ENCODE measurements at places on chromosomes 16 and 17.

GRCh38 chr16:16163571-16163970 lies 59.7 kb downstream of the ABCC6 start:
- no peak for DNase-seq

DNA sequence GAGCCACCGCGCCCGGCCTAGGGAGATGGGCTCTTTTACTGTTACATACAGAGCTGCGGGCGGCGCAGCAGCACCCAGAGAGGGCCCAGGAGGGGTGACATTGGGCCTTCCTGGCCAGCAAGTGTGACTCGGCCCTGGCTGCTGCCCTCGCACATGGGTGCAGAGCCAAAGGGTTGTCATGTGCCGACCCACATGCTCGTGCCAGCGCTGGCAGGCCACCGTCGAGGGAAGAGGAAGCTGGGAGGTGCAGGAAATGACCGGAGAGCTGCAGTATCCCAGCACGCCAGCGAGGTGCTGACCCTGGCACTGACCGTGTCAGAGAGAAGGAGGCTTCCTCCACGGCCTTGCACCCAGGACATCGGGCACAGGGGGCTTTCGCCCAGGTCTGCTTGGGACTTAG lies 8.0 kb downstream of the ENDOV start:
- no peak for DNase-seq

DNA sequence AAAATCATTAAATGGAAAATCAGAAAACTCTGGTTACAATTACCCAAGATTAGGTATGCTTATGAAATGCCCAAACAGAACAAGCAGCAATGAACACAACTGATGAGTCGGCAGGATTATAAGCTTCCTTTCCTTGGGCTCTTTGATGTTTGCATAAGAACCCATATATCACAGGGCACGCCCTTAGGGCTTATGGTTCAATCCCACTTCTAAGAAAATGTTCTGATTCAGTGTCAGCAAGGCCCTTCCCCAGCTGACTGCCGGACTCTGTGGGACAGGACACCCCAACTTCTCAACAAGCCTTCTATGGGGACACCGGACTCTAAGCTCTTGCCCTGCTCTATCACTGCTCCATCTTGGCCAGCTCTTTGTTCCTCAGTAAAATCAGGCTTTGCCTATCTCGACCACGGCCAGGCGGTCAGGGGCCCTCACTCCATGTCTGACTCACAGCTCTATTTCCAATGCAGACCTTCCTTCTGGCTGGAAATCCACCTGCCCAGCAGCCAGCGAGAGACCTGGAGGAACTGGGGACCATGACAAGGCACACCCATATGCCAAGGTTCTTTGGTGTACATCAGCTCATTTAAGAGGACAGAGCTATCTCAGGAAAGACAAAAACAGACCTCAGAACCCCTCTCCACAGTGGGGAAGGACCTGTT lies 26.8 kb downstream of the LITAFD start:
- DNase-seq, result no peak

DNA sequence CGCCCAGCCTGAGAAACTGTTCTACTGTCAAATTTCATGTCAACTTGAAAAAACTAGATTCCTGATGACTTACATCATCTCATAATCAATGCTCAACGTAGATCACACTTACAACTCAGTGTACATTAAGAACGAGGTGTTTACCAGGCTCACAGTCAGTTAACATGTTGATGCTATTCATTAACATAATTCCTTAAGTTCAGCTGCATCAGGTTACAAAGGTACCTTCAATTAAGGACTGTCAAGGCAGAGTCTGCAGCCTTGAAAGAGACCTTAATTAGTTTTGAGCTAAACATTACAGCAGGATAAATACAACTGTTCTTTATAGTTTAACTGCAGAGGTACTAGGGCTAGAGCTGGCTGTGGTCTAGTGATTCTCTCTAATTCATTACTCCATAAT lies 1.9 kb downstream of the GNA13 start:
- DNase-seq, result no peak

DNA sequence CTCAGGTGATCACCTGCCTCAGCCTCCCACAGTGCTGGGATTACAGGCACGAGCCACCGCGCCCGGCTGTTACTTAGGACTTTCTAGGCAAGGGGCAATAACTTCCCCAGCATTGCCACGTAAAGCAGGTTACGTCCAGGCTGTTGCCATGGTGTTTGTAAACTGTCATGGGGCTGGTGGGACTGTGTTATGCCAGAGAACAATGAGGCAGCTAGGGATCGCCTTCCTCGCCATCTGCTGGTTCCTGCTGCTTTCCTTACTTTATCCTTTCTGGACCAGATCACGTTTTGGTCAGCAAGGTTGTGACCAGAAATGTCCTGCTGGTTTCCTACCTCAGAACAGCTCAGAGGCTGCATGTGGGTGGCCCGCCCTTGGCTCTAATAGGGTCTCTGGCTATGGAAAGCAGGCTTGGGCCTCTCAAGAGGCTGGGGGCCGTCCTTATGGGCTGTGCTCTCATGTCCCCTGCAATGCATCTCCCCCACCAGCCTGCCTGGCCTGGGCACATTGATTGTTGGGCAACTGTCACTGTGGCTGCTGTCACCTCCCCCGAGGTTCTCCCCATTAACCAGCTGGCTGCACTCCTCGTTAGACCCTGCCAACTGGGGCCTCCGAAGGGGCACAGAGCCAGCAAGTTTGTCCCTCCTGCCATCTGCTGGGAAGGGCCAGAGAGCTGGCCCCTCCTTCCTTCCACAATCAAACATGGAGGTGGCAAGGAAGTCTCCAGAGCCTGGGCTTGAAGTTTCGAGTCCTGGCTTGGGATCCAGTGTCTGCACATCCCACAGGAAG lies 28.2 kb upstream of the ZC3H18 start:
- no peak for DNase-seq

GRCh38 chr16:69929480-69929879 lies 21.7 kb upstream of the CLEC18A start:
- DNase-seq, result no peak

DNA sequence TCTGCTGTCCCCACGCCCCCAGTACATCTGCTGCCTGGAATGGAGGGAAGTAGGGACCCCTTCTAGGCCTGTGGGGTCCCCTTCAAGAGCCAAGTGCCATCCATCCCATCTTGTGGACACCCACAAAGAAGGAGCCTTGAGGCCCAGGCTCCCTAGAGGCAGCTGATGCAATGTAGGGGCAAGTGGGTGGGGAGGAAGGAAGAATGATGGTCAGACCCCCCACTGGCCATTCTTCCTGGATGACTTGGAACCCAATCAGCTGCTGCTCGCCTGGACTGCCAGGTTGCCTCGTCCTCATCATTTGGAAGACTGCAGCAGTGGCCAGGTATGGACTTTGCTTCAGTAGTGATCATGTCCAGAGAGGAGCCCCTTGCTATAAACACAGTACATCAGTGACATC lies 48.9 kb downstream of the SMPD3 start:
- no peak for DNase-seq

GRCh38 chr16:59696495-59696894 lies 962.4 kb upstream of the GOT2 start:
- no peak for DNase-seq

DNA sequence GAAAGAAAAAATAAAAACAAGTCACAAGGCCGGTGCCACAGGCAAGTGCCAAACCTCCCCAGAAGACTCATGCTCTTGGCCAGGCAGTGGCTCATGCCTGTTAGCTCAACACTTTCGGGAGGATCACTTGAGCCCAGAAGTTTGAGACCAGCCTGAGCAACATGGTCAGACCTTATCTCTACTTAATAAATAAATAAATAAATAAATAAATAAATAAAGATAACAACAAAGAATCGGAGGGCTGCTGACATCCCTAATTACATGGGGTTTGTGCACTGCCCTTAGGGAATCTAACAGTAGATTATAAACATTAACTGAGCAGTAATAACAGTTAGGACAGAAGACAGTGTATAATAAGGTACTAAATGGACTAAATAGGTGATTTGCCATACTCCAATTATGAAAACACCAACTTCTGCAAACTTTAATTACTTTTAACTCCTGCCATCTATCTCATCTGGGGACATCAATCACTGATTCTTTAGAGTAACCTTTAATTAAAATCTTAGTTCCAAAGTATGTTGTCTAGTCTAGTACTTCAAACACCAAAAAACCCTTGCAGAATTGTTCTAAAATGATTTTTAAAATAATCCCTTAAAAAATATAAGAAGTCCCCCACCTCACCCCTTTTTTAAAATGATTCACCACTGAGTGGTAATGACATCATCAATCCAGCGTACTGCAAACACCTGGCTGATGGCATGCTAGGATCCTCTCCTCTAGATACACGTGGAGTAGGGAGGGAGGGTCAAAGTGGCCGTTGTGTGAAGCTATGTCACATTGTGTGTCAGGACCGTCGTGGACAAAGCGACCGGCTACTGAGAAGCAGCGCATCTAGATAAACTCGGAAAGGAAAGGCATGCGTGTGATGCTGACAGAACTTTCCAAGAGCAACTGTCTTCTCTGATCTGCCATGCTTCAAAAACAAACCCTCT lies 28.5 kb downstream of the CYTH1 start:
- no peak for DNase-seq

GRCh38 chr17:58329035-58329809 lies 627 bp upstream of the TSPOAP1 start:
- peak; percentile 98 for DNase-seq

GRCh38 chr16:11004351-11004750 lies 60.0 kb downstream of the CLEC16A start:
- DNase-seq, result no peak

- no peak for DNase-seq
These were observed 102.4 kb downstream of the ABCC12 start for GRCh38 chr16:48053418-48053745.

GRCh38 chr16:66154801-66155200 lies 211.7 kb upstream of the CDH5 start:
- DNase-seq, result no peak

DNA sequence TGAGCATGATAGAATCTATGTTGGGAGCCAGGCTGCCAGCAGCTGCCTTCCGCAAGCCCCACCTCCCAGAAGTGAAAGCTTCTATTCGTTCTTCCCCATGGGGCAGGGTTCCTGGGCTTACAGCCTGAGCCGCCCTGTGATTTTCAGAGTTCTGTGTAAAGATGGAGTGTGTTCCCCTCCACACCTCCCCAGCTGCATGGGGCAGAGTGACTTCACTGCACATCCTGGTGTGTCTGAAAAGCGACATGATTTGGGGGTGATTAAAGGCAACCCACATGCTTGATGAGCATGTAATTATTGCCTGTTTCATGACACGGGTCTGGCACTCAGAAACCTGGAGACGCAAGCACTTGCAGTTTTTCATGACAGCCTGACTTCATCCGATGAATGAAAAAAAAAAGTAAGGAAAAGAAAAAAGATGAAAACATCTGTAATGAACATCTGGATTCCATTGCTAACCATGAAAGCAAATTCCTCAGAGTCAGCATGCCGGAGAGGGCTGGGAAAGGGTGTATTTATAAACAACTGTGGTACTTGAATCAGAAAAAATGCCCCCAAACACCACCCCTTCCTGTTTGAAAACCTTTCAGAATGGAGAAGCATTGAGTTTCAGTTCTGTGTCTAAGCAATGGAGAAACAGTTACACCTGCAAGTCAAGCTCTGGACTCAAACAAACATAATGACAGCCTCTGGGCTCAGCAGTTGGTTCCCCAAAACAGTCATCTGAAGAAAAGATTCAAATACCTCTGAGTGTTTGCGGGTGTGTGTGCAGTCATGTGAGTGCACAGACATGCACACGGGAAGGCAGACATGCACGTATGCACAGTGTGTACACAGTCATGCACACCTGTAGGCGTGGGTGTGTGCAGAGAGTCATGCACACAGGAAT lies 266.0 kb downstream of the ENGASE start:
- no peak for DNase-seq

- DNase-seq, result no peak
These were observed 24.0 kb upstream of the SSTR5 start for GRCh38 chr16:1048442-1049112.

DNA sequence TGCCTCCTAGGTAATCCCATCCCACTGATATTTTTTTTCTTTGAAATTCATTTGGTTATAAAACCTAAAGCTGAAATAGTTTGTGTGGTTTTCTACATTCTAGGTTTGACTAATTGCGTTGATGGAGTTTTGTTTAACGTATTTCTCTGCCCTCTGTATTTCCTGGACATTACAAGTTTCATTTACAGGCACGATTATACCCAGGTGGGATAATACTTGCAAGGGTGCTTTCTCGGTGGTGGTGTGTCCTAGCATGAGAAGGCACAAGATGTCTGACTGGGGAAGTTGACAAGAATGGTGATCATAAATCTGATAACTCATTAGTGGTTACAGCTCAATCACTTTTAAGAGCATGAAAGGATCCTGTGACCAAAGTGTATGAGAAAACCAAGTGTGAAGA lies 45.0 kb downstream of the DYNLRB2 start:
- no peak for DNase-seq

GRCh38 chr17:29570521-29570920 lies 2.0 kb downstream of the TP53I13 start:
- peak; percentile 40 for DNase-seq

DNA sequence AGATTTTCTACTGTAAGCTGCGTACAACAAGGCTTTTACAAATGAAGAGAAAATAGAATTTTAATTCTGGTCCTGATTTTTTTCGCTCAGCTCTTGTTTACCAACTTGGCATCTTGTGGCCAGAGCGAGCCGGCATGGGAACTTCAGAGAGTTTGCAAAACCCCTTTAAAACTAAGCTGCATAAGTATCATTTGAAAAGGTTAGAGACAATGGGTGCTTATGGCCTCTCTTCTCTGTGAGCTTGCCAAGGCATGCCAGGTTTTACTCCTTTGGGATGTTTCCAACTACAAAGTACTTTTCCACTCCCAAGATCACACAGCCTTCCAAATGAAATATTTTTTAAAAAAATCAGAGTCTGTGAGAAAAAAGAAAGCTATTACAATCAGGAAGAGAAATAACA lies 62.4 kb upstream of the FA2H start:
- no peak for DNase-seq

- no peak for DNase-seq
These were observed 81.3 kb upstream of the PLCG2 start for GRCh38 chr16:81697616-81698309.

GRCh38 chr16:53337294-53337693 lies 97.0 kb upstream of the RBL2 start:
- DNase-seq, result no peak

DNA sequence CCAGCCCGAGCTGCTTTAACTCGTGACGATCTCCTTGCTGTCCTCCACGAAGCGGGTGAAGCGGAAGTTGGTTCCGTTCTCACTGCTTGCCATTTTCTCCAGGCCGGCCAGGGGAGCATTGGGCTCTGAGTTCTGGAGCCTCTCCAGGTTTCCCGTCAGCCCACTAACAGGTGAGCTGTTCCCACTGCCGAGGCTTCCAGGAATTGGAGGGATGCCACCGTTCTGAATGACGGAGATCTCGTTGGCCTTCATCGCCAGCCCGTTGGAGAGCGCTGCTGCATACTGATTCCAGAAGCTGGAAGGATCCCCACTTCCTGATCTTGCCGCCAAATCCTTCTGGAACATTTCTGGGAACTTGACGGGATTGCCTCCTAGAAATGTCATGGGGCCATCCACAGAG lies 14.0 kb downstream of the SALL1 start:
- no peak for DNase-seq

All from activated CD8-positive, alpha-beta memory T cell treated with anti-CD3 and anti-CD28 coated beads, Interleukin-2, amount 50 U/mL, for 48 hours (primary cell).